Left lung (tissue), 14 donors: ENCODE measurements at places on chromosomes 11 and 22.

DNA sequence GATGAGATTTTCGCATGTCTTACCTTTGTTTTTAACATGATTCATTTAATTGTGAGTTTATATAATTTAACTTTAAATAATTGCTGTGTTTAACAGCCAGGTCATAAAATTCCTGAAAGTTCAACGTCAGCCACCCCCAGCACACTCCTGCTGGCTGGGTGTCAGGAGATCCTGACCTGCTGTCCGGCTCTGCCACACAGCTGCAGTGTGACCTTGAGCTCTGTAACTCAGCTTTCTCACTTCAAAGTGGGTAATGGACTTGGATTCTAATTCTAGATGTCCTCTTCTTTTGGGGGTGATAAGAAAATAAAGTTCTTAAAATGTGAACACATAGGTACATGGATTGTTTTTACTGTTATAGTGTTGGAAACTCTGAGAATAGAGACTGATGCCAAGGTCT lies 10.9 kb downstream of the VPS26B start:
- DNase-seq: no peak

- no peak for DNase-seq
These were observed 121.7 kb downstream of the SGSM3 start for GRCh38 chr22:40491990-40492631.

DNA sequence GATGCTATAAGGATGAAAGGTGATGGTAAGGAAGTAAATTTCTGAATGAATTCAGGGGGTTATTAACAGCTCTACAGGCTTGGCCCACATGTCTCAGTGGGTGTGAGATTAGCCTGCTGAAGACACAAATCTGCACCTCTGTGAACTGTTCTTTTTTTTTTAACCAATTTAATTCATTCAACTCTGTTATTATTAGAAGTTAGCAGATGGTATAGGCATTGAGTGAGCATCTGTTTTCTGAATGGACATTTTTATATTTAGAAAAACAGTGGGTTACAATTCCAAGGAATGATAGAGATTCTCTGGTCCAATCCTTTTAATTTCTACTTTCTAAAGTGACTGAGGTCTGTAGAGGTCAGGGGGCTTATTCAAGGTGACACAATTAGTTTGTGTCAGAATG lies 122.0 kb upstream of the SORL1-AS1 start:
- DNase-seq: no peak

GRCh38 chr11:44443836-44444769 lies 121.4 kb upstream of the CD82 start:
- DNase-seq: no peak

- DNase-seq: no peak
These were observed 41.4 kb downstream of the TTC17 start for GRCh38 chr11:43399983-43400630.

DNA sequence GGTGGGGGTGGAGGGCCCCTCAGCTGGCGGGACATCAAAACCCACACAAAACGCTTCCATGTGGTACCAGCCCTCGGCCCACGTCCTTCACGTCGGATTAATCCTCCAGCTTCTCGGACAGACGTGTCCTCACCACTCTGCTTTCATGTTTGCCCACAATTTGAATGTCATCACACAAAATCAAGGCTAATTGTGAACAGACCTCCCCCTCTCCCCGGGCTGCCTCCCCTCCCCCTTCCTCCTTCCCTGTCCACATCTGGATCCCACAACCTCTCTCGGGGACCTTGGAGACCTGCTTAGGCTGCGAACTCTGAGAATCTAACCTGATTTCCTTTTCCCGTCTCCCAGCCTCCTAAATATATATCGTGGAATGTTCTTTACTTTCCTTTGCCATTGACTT lies 262.9 kb downstream of the MN1 start:
- DNase-seq: no peak
